ENCODE measurements at places on chromosomes 2 and 18. TPM values are rescaled to one million over a fixed set of nuclear protein-coding genes. Genes with fewer than 3 reads are reported as not detected.

Gene NT5C1B
- not detected for total RNA-seq

- no peak for ATAC-seq
These were observed 119.1 kb upstream of the LYPD1 start for GRCh38 chr2:132789066-132789465.

GRCh38 chr18:58645398-58645797 lies 16.5 kb upstream of the ALPK2 start:
- ATAC-seq = no peak

DNA sequence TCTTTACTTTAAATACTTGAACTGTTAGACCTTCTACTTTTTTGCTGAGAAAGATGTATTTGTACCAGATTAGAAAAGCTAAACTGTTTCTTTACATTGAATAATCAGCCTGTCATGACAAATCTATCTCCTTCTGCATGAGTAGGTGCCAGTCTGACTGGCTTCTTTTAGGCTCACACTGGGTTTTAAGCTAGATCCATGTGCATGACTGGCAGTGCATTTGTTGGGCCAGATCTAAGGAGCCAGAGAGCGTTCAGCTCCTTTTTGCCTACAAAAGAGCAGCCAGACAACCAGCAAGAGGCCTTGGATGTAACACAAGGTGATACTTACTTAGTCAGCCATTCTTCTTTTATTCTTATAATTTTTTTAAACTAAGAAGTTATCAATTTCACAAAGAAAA lies 82.0 kb upstream of the OTX1 start:
- ATAC-seq = peak; percentile 87

DNA sequence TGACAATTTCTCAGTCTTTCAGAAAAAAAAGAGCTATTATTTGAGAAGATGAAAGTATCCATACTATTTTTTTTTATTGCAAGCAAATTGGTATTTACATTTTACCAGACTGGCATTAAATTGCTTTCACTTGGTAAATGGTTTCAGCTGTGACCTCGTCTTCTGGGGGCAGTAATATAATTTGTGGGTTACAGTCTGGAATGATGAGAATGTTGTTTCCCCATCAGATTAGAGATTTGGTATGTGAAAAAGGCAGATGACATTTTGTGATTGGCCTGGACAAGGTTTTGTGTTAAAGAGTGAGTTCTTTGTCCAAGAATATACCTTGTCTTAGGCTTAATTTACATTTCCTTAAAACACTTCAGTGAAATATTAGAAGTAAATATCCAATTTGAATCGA lies 390.1 kb upstream of the ST6GAL2 start:
- ATAC-seq = no peak

DNA sequence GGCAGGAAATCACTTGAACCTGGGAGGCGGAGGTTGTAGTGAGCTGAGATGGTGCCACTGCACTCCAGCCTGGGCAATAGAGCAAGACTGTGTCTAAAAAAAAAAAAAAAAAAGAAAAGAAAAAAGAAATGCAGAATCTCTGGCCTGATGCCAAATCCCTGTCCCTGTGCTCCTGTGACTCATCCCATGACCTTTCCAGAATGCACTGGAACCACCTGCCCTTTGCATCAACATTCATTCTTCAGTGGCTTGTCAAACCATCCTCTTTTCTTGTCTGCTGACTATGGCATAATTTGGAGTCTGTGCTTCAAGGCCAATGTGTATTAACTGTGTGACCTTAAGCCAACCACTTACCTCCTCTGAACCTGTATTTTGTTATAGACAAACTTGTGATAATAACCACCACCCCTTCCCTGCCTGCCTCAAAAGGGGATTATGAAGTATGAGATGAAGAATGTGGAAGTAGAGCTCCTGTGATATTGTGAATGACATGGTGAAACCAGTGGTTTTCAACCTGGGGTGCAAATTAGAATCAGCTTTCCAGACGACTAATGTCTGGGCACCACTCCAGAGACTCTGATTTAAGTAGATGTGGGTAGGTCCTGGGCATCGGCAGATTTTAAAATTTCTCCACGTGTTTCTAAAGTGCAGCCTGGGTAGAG lies 189.3 kb downstream of the CLIP4 start:
- ATAC-seq = no peak

DNA sequence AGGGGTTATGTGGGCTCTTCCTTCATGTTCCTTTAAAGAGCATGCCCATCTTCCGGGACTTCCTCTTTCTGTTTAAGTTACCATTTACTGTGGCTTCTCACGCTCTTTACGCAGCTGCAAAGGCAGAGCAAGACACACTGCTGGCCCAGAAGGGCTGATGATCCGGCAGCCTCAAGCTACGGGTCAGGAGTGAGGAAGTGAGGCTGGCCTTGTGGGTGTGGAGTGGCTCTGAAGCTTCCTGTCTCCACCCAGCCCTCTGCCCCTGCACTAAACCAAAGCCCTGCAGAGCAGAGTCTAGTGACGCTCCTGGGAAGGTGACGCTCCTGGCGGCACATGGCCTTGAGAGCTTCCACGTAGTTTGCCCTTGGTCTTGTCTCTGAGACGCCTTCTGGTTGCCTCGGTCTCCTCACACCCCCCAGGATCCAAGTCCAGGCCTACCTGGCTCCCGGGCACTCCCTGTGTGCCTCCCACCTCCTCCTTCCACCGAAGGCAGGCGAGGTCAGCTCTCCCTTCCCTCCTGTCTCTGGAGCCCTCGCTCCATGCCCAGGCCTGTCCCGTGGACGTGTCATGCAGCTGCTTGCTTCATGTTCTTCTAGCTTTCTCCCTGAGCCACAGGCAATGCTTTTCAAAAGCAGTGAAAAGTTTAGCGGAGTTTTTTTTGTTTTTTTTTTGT lies 50.3 kb downstream of the ARL4C start:
- ATAC-seq = peak; percentile 98

Gene HOXD13
- total RNA-seq = not detected

Gene NXPH2
- not detected for total RNA-seq

Gene IGFBP5
- total RNA-seq = 34.9 TPM

- no peak for ATAC-seq
These were observed 51.8 kb downstream of the KIF1A start for GRCh38 chr2:240768216-240768615.

GRCh38 chr2:63872571-63873328 lies 31.1 kb downstream of the UGP2 start:
- ATAC-seq = no peak

DNA sequence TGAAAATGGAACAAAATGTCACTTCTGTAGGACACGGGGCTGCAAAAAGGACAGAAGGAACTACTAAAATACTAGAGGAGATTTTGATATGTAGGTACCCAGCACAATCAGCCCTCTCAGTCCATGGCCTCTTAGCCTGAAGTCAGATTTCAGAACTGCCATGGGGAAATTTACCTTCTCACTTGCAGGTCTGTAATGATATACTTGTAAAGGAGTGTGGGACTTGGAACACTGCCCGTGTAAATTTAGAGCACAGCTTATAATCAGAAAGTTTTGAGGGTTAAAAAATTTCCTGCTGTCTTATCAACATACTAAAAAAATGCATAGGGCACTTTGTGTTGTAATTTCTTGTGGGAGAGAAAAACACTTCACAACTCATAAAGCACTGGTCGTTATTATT lies 60.6 kb downstream of the ZEB2 start:
- ATAC-seq = no peak

DNA sequence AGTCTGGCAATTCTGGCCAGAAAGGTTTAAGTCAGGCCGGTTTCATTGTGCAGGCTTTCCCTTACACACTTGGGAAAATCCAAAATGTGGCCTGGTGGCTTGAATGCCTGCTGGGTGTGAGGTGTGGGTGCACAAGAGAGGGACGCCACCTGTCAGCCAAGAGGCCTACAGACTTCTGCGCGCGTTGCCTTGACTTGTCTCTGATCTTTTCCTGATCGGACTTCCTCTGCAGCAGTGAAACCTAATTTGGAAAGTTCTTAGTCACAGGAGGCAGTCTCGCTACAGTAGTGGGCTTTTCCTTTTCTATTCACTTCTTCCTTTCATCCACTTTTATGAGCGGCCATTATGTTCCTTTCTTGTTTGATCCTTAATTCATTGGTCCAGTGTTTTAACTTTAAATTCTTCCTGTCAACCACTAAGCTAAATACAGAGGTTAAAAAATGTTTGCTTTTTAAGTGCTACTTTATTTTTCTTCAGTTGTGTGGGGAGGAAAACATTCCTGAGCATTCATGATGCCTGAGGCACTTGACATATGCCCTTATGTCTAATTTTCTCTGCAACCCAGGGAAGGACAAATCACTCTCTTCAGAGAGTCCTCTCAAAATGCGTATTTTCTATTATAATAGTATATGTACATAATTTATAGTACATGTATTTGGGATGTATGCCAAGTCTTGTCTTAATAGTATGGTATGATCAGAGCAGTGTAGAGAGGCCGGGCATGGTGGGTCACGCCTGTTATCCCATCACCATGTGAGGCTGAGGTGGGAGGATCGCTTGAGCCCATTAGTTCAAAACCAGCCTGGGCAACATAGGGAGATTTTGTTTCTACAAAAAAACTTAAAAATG lies 128.9 kb downstream of the WDSUB1 start:
- ATAC-seq = peak; percentile 71

- no peak for ATAC-seq
These were observed 281.9 kb upstream of the CELF4 start for GRCh38 chr18:37847544-37847943.

DNA sequence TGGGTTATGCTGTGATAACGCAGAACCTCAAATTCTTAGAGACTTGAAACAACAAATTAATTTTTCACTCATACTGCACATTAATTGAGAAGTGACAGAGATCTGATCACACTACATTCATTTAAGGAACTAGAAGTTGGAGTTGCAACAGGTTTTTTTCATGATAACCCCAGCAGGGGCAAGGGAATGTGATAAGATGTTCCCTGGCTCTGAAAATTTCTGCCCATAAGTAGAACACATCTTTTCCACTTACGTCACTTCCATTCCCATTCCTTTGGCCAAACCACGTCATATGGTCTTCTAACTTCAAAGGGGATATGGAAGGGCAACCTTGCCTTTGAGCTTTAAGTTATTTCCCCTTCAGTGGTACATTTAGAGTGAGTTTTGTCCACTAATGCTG lies 29.7 kb upstream of the PSME4 start:
- ATAC-seq = no peak

DNA sequence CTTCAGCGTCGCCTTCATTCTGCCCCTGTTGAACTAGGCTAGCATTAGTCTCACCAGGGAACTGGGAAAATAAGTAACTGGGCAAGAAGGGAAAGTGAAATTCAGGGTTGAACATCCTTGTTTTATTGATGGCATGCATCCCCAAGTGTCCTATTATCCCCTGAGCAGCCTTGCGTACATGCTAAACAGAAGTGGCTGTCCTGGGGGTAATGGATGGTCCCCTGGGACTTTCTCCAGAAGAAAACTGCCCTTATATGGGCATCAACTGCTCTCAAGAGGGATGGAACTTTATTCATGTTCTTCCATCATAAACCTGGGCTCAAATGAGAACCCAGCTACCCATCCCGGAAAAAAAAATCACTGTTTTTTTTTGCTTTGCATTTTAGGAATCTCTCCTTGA lies 11.8 kb upstream of the SMIM21 start:
- no peak for ATAC-seq

GRCh38 chr2:168518555-168519066 lies 62.5 kb downstream of the CERS6 start:
- peak; percentile 77 for ATAC-seq

GRCh38 chr18:67651438-67651837 lies 134.9 kb upstream of the DSEL start:
- no peak for ATAC-seq

GRCh38 chr2:37670378-37671008 lies 949 bp downstream of the CDC42EP3 start:
- no peak for ATAC-seq

- peak; percentile 48 for ATAC-seq
These were observed 17.2 kb downstream of the THOC1 start for GRCh38 chr18:250685-251084.

DNA sequence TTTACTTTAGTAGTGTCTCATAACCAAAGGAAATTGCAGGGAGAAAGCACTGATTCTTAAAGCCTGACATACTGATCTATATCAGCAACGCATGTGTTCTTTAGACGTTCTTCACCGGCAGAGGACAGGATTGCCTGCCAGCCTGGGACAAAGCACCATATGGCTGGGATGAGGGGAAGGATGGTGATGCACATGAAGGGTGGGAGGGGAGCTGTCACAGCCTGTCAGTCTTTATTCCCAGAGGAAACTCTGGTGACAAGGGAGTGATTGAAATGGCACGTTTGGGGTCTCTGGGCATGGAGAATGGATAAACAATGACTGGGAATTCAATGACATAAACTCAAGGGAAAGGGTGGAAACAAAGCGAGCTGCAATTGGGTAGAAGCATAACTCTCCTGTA lies 808.1 kb downstream of the DCC start:
- ATAC-seq = no peak

GRCh38 chr2:66587216-66587615 lies 152.3 kb downstream of the MEIS1 start:
- ATAC-seq = no peak

- peak; percentile 46 for ATAC-seq
These were observed 186.6 kb downstream of the NRP2 start for GRCh38 chr2:205868773-205869333.

Gene HPCAL1
- 13.7 TPM for total RNA-seq

- no peak for ATAC-seq
These were observed 155.3 kb upstream of the MYO3B start for GRCh38 chr2:170022692-170023091.

Gene TMSB10
- total RNA-seq = 1,660 TPM

- ATAC-seq = no peak
These were observed 153.8 kb downstream of the AFF3 start for GRCh38 chr2:99988599-99988998.

- ATAC-seq = no peak
These were observed 42.1 kb downstream of the ST6GAL2 start for GRCh38 chr2:106843910-106844250.

DNA sequence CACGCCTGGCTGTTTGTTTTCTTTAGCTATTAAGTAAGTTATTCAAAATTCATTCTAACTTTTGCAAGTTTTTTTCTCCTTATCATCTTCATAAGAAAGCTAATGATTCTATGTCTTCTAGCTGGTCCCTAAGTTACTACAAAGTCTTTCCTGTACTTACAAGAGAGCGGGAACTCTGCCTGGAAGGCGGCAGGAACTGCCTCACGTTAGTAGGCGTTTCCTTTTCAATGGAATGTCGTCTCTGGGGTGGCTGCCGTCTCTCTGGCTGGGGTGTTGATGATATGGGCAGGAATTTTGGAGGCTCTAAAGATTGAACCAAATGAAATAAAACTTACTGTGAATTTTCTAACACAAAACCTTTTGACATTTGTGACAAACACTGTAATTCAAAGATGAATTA lies 55.5 kb downstream of the PRELID3A start:
- ATAC-seq = no peak

GRCh38 chr2:238097988-238098871 lies 1.9 kb upstream of the ESPNL start:
- peak; percentile 94 for ATAC-seq

- no peak for ATAC-seq
These were observed 50.6 kb downstream of the DNAH7 start for GRCh38 chr2:196018037-196018436.

DNA sequence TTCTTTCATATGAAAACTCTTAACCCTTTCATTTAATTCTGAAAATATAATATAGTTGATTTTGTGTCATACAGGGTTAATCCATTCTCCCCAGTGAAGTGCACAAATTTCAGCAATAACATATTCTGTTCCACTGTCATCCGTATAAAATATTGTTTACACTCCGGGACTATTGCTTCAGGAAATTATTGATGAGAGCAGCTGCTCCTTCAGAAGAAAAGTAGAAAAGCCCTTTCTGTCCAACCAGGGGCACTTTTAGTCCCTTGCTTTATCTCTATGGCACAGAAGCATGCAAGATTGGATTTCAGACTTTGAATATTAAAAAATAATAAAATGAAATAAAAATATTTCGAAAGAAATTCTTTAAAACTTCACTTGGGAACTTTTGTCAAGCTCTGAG lies 535.7 kb upstream of the SLC39A10 start:
- ATAC-seq = no peak

Gene C2orf66
- total RNA-seq = not detected

Gene LAMA1
- total RNA-seq = 5.5 TPM

Gene TMEM178A
- total RNA-seq = 0.40 TPM
